ENCODE measurements at places on chromosomes 2 and 18.

DNA sequence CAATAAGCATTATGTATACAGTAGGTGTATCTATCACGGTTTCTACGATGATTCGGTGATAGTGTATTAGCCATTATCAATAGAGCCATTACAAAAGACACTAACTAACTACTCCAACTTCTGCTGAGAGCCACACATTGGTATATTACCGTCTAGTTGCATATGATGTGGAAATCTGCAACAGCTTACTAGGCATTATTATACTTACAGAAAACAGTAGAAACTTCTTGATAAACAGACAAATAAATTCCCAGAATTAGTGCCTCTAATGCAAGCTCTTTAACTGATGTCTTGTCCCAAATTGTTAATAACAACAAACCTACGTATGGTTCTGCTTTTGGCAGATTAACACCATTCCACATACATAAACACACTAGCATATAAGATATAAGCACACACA is 1923.0 kb upstream of the PIK3C3 start:
- DNase-seq: no peak

DNA sequence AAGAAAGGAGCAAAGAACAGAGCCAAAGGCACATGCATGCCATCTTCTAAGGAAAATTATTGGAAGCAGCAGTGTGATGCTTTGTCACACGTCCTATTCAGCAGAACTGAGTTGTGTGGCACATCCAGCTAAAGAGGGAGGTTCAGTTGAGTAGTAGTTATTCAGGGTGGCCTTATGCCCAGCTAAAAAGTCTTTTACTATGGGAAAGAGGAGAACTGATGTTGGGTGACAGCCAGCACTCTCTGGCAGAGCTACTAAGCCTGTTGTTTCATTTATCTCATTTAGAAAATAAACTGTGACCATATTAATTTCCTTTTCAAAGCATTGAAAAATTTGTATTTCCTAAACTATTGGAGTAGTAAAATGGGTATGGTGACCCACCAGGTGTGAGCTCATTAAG is 18.5 kb downstream of the ITGA6 start:
- no peak for DNase-seq

GRCh38 chr2:190535586-190535985 is 1.1 kb upstream of the NEMP2 start:
- no peak for DNase-seq

- DNase-seq: no peak
Observed at GRCh38 chr2:176978921-176979320, 233.7 kb upstream of the HNRNPA3 start.

GRCh38 chr2:172198908-172199307 is 96.2 kb upstream of the DLX2 start:
- DNase-seq: no peak

GRCh38 chr2:80329491-80329890 is 24.9 kb upstream of the LRRTM1 start:
- no peak for DNase-seq

GRCh38 chr2:188598551-188598950 is 306.9 kb downstream of the GULP1 start:
- no peak for DNase-seq

DNA sequence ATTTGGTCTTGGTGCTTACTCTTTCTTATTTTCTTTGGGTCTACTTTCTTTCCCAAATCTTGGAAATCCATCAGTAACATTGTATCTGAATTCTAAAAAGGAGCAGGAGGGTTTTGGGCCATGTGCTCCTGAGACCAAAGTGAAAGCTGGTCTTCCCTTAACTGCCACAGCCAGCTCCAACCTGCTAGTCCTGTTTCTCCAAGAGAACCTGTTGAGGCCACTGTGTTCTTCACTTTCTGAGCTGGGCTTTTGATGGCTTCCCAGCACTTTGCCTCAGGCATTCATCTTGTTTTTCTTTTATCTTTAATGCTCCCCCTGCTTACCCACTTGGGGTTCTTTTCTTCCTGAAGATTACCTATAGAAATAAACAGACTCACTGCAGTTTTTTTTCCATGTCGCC is 53.3 kb downstream of the ARHGAP28 start:
- DNase-seq: no peak

DNA sequence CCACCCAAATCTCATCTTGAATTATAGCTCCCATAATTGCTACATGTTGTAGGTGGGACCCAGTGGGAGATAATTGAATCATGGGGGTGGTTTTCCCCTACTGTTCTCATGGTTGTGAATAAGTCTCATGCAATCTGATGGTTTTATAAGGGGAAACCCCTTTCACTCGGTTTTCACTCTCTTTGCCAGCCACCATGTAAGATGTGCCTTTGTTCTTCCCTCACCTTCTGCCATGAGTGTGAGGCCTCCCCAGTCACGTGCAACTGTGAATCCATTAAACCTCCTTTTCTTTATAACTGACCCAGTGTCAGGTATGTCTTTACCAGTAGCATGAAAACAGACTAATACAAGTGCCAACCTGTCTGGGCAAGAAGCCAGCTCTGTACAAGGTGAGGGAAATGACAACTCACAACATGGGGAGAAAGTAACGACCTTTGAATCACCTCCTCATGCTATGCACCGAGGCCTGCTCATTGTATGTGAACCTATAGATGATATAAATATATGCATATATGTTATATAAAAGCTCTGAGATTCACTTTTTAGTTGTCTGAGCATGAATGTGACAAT is 162.2 kb downstream of the ALPK2 start:
- no peak for DNase-seq

DNA sequence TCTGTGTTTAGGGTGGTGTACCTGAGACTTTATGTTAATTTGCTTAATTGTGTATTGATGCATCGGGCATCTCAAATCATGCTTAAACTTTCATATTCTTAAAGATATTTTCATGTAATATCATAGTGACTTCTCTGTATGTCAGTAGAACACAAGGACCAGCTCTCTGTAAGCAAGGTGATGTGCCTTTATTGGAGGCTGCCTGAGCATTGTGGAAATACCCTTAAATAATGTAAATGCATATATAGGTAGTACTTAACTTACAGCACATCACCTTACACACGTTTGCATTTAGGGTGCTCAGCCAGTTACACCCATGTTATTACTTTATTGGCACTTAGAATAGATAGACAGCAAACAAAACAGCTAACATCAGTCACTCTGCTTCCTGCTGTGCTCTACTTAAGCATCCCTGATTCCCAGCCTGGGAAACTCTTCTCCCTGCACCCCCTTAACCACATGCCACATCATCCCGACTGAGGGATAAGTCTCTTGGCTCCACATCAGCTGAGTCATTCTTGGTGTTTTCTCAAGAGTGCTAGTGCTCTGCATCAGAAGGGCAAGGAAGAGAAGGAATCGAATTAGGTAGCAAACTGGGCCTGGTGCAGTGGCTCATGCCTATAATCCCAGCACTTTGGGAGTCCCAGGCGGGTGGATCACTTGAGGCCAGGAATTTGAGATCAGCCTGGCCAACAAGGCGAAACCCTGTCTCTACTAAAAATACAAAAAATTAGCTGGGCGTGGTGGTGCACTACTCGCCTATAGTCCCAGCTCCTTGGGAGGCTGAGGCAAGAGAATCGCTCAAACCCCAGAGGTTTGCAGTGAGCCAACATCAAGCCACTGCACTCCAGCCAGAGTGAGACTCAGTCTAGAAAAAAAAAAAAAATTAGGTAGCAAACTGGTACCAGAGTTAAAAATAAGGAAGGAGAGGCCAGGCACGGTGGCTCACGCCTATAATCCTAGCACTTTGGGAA is 108.7 kb downstream of the MAP3K20 start:
- no peak for DNase-seq

- no peak for DNase-seq
Observed at GRCh38 chr2:63665846-63666475, 77.2 kb downstream of the MDH1 start.

DNA sequence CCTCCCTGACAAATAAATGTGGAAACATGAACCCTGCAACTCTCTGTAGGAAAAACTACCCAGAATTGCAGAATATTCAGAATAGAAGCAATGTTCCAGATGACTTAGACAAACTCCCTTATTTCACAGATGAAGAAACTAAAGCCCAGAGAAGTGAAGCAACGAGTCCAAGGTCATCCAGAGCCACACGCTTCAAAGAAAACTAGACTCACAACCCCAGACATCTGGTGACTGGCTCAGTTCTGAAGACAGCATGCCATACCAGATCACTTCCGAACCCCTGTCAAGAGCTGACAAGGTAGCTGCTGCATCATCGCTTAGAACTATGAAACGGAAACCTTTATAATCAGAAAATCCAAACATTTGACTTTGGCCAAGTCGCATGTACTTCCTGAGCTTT is 101.3 kb downstream of the PID1 start:
- DNase-seq: no peak

GRCh38 chr18:42271647-42272414 is 316.8 kb downstream of the PIK3C3 start:
- DNase-seq: no peak

DNA sequence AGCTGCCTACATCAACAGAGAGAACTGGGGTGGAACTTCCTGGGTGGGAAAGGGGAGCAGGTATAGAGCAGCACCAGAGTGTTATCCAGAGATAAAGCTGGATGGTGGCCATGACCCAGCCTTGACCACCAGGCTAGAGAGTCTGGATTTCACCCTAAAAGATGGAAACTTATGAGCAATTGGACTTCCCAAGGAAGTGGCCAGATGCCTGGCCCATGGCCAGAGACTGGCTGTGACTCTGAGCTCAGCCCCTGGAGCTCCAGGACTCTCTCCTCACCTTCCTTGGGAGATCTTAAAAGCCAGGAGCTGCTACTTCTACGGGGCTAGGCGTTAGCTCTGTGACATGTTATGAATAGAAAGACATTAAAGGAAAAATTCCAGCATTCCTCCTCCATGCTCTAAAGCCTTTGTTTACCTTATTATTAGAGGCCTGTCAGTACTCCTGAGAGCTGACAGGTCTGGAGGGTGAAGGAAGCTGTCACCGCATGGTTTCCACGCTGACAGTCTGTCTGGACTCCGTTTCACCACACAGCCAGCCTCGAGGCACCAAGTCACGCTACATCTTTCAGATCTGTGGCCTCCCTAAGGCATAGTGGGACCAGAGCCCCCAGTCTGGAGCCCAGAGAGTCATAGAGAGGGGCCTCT is 260.0 kb upstream of the SIX2 start:
- no peak for DNase-seq

DNA sequence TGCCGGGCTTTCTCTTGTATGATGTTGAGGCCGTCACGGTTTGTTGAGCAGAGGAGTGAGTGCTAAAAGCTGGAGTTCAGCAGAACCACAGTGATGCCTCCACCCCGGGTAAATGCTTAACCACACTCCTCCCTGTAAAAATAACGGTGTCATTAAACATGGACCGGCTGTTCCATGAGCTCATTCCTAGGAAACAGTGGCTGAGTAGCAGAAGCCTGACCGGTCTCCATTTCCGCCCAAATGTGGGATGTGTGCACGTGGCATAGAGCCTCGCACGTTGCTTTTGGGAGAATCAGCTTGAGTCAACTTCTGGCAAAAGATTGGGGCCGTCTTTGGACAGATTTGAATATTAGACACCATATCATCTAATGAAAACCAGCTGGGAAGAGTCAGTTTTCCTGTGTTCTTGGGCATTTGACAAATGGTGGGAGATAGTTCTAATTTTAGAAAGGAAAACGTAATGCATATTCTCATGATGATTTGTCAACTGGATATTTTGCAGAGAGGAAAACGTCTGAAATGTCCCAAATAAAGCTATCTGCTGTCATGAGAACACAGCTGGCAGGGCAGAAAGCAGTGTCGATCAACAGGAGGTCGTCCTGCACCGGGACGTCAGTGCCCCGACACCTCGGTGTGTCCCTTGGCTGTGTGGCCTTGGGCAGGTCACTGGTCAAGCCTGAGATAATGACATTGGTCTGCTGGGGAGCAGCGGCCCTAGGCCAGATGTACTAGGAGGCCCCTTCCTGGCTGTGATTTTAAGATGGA is 42.4 kb downstream of the LRRFIP1 start:
- no peak for DNase-seq

GRCh38 chr2:239401881-239402233 is 1.0 kb upstream of the HDAC4 start:
- DNase-seq: no peak

GRCh38 chr2:76391678-76392077 is 681.0 kb upstream of the GCFC2 start:
- DNase-seq: no peak

- no peak for DNase-seq
Observed at GRCh38 chr18:60976976-60977375, 356.3 kb upstream of the CDH20 start.

DNA sequence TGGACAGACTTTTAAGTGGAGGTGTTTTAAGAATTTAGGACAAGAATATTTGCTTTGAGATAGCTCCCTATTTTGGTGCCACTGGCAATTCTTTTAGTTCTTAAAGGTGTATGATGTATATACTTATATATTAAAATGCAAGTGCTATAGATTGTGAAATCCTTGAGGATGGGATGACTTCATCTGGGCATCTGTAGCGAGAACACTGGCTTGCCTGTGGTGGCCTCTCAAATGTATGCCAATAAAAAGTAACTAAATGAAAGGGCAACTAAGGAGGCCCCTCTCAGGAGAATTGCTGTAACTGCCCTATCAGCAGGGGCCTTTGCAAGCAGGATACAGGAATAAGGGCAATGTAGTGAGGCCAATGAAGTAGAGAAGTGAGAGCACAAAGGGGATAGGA is 2.6 kb upstream of the THUMPD2 start:
- DNase-seq: no peak

- DNase-seq: no peak
Observed at GRCh38 chr18:13543144-13543543, 183.2 kb downstream of the FAM210A start.

GRCh38 chr2:8858910-8859309 is 21.5 kb upstream of the KIDINS220 start:
- DNase-seq: no peak

- no peak for DNase-seq
Observed at GRCh38 chr2:100235098-100235497, 87.2 kb downstream of the LONRF2 start.

- no peak for DNase-seq
Observed at GRCh38 chr2:234861841-234862735, 89.7 kb upstream of the SH3BP4 start.

GRCh38 chr2:223589901-223590300 is 12.3 kb downstream of the SCG2 start:
- DNase-seq: no peak

DNA sequence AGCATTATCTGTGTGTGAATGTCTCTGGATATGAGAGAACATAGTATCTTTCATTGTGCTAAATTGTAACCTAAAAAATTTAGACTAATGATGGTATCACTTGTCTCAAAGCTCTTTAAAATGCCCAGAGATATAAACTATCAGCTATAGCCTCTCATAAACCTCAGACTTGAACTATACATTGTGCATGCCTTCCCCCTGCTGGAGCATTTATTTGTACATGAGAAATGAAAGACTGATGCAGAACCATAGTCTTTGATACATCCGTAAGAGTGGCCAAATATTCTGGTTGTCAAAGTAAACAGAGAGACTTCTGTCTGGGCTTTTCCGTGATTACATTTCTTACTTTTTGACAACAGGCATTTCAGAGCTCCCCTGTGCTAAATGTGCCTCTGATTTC is 71.9 kb upstream of the CCDC68 start:
- DNase-seq: no peak

DNA sequence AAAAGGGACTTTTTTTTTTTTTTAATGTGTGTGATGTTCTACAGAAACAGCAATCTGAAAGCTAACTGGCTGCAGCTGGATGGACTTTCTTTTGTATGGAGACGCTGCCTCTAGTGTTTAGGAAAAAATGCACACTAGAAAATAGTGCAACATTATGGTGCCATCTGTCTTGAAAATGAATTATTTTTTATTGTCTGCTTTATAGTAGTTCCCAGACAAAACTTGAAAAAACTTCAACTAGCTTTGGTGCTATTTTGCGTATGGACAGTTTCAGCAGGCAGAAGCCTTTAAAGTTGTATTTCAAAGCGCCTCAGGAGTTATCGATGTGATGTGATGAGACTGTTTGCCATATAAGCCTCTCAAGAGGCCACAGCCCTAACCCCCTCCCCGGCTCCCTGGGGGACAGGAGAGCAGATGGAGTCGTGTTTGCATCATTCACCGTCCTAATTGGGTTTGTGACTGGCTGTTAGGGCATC is 86.9 kb downstream of the LTBP1 start:
- DNase-seq: no peak
